ENCODE measurements at places on chromosomes 5 and 9. TPM values are rescaled to one million over a fixed set of nuclear protein-coding genes. Genes with fewer than 3 reads are reported as not detected.

The SOWAHA gene
- not detected for total RNA-seq

The NRG2 gene
- 1.8 TPM for total RNA-seq

The IRX1 gene
- not detected for total RNA-seq

The CDC25C gene
- 13.8 TPM for total RNA-seq

The SPATA31E1 gene
- total RNA-seq = not detected

The SLC6A3 gene
- total RNA-seq = not detected

The ADGRV1 gene
- 22.7 TPM for total RNA-seq

The BTNL8 gene
- total RNA-seq = 0.23 TPM

The C5 gene
- total RNA-seq = 2.9 TPM

The SMIM33 gene
- not detected for total RNA-seq

The IFNA13 gene
- total RNA-seq = not detected

The CD14 gene
- total RNA-seq = not detected

The ZDHHC11B gene
- total RNA-seq = 0.40 TPM

The LRRC14B gene
- not detected for total RNA-seq

The PCAT7 gene
- 2.5 TPM for total RNA-seq

The MVB12B gene
- 7.2 TPM for total RNA-seq

The TTF1 gene
- total RNA-seq = 12.5 TPM

The ADAMTS13 gene
- total RNA-seq = 0.86 TPM

The FGF10 gene
- not detected for total RNA-seq

The DPH7 gene
- total RNA-seq = 35.1 TPM

The RLN1 gene
- not detected for total RNA-seq

The WNT8A gene
- not detected for total RNA-seq

The GADD45G gene
- total RNA-seq = 2.1 TPM

The GRM6 gene
- not detected for total RNA-seq

The INPP5E gene
- total RNA-seq = 10.7 TPM

The OGN gene
- not detected for total RNA-seq

The REEP2 gene
- total RNA-seq = 2.5 TPM

The GFI1B gene
- not detected for total RNA-seq

The C9orf50 gene
- not detected for total RNA-seq

The WNK2 gene
- 11.7 TPM for total RNA-seq

The PDE6A gene
- not detected for total RNA-seq

The IFNA21 gene
- not detected for total RNA-seq

The SLC34A1 gene
- 0.07 TPM for total RNA-seq

The FCN2 gene
- not detected for total RNA-seq

The IER5L gene
- 46.1 TPM for total RNA-seq

The PDLIM4 gene
- 26.5 TPM for total RNA-seq

The TEX48 gene
- total RNA-seq = not detected

The TAF11L10 gene
- not detected for total RNA-seq

The DBH gene
- total RNA-seq = not detected
